ENCODE measurements at places on chromosomes 5 and 9.

GRCh38 chr5:15496886-15497285 lies 3.1 kb upstream of the FBXL7 start:
- H3K27ac ChIP-seq = no peak overlapping the region
- peaks cover 24% of the 10 kb centered on the region for H3K27me3 ChIP-seq
- no peaks in the 10 kb centered on the region for H3K4me1 ChIP-seq
- peaks cover 3% of the 10 kb centered on the region for H3K36me3 ChIP-seq
- DNase-seq = no peak

- no peaks in the 10 kb centered on the region for H3K36me3 ChIP-seq
- H3K27me3 ChIP-seq = peaks cover 55% of the 10 kb centered on the region
- H3K4me3 ChIP-seq = no peak overlapping the region
- DNase-seq = no peak
- H3K27ac ChIP-seq = no peak overlapping the region
These were observed 39.8 kb upstream of the KCNMB1 start for GRCh38 chr5:170429014-170429413.

DNA sequence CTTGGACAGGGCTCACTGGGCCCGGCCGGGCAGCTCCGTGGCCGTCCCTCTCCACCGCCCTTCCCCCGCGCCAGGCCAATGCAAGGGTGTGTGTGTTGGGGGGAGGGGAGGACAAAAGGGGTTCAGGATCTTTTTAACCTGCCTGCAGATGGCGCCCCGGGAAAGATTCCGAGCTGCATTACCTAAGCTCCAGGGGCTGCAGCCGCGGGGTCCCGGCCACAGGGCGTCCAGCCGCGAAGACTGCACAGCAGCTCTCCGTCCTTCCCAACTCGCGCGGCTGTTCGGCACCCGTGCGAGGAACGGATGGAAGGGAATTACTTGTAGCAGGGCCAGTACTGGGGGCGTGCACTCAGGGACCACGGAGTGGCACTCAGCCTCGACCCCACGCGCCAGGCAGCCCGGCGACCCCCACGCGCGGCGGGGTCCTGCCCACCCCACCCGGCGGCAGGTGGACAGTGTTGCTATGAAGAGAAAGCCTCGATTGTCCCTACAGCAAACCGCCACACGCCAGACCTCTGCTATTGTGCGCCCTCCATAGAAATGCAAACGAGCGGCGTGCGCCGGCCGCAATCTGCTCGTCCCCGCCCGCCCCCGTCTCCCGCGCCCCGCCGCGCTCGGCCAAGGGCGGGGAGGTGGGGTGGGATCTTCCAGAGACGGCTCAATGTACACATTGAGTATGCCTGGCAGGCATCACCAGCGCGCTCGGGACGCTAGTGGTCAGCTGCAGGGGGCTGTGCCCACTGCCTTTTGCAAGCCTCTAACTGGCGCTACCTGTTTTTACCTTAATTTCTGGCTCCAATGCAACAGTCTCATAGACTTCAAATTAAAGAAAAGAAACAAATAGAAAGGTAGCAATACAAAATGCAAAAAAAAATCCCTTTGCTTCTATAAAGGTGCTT lies 796 bp upstream of the GADD45G start:
- no peaks in the 10 kb centered on the region for H3K36me3 ChIP-seq
- H3K4me3 ChIP-seq = peak overlapping the region; percentile 95
- DNase-seq = peak; percentile 27
- peak overlapping the region; percentile 91 for H3K27ac ChIP-seq
- peaks cover 21% of the 10 kb centered on the region for H3K4me1 ChIP-seq

- DNase-seq = no peak
- H3K27ac ChIP-seq = no peak overlapping the region
- no peak overlapping the region for H3K4me3 ChIP-seq
- no peaks in the 10 kb centered on the region for H3K36me3 ChIP-seq
- no peaks in the 10 kb centered on the region for H3K4me1 ChIP-seq
These were observed 29.9 kb downstream of the TLR4 start for GRCh38 chr9:117734082-117734481.

DNA sequence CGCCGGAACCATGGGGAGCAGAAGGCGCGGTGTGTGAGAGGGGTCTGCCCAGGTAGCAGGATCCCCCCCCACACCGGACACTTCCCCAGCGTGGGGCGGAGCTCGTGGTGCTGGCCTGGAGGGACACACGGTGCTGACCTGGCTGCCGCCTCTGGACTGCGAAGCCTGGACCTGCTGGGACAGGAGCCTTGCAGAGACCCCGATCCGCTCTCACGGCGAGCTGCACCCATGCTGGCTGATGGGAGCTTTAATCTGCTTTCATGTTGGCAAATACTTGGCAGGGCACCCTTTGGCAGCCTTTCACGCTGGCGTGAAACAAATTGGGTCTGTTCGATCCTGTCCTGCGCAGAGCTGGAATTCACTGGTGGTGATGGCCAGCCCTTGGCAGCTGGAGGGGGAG lies 7.4 kb downstream of the NKD2 start:
- no peak overlapping the region for H3K27ac ChIP-seq
- H3K27me3 ChIP-seq = peaks cover 20% of the 10 kb centered on the region
- no peaks in the 10 kb centered on the region for H3K36me3 ChIP-seq
- no peak overlapping the region for H3K4me3 ChIP-seq
- no peak for DNase-seq

GRCh38 chr5:57658018-57658417 lies 175.4 kb upstream of the ACTBL2 start:
- no peaks in the 10 kb centered on the region for H3K36me3 ChIP-seq
- H3K27ac ChIP-seq = no peak overlapping the region
- H3K4me3 ChIP-seq = no peak overlapping the region

- H3K4me1 ChIP-seq = peaks cover 43% of the 10 kb centered on the region
- H3K36me3 ChIP-seq = no peaks in the 10 kb centered on the region
- no peaks in the 10 kb centered on the region for H3K27me3 ChIP-seq
These were observed 58.4 kb downstream of the MLLT3 start for GRCh38 chr9:20563917-20564316.

DNA sequence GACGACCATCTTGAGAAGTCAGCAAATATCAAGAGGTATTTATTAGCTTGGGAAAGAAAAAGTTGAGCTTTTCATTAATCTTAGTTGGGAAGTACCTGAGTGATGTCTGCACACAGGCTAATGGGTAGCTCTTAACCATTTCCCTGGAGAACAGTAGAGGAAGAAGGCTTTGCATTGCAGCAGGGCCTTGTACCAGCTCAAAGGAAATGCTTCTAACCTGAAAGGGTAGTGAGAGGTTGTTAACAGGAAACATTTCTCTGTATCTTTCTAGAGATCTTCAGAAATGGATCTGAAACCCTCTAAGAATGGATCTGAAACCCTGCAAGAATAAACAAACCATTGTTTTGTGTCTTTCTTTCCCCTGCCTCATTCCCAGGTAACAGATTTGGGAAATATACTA lies 393.3 kb downstream of the PLK2 start:
- H3K27me3 ChIP-seq = no peaks in the 10 kb centered on the region
- no peak overlapping the region for H3K4me3 ChIP-seq
- no peak for DNase-seq
- no peaks in the 10 kb centered on the region for H3K4me1 ChIP-seq
- H3K36me3 ChIP-seq = no peaks in the 10 kb centered on the region

DNA sequence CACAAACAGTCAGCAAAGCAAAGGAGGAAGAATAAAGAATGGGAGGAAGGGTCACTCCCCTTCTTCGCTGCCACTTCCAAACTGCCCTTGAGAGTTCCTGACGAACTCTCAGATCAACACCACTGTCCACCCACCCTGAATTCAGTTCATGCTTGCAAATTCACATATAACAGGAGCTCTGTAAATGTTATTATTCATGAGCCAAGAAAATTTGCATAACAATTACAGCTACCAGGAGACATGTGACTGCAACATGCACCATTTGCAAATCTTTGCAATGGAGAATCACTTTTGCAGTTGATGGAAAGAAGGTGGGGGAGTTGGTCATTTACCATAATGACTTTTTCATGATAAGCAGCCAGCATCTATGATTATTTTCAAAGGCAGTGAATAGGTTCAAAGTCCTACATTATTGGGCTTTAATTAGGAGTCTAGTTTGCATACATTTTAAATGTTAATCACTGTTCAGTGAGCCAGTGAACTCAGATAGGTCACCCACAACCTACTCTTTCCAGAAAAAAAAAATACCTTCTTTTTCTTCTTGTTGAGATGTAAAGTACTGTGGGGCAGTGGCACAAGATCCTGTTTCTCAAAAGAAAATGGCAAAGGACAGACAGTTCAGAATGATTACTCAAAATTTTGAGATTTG lies 149.7 kb downstream of the CAAP1 start:
- no peak for DNase-seq
- no peak overlapping the region for H3K4me3 ChIP-seq
- no peaks in the 10 kb centered on the region for H3K36me3 ChIP-seq
- peaks cover 13% of the 10 kb centered on the region for H3K27me3 ChIP-seq

DNA sequence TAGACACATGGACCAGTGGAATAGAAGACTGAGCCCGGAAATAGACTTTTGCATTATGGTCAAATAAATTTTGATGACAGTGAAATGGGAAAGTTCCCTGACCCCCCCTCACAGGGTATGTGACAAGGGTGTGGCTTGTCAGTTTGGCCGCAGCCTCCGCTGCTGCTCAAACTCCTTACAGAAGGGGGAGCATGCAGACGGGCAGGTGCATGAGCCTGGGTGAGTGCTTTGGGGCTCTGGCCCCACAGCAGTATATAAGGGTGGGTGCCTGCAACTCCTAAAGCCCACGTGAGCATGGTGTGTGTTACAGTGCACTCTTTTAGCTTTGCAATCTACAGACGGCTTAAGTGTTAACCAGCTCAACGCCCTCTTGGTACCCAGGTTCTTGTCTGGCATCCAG lies 21.9 kb upstream of the CAPSL start:
- H3K27me3 ChIP-seq = peaks cover 44% of the 10 kb centered on the region
- H3K4me3 ChIP-seq = no peak overlapping the region
- H3K36me3 ChIP-seq = no peaks in the 10 kb centered on the region
- DNase-seq = no peak

- H3K27ac ChIP-seq = no peak overlapping the region
- DNase-seq = no peak
- no peaks in the 10 kb centered on the region for H3K36me3 ChIP-seq
- H3K4me3 ChIP-seq = no peak overlapping the region
- peaks cover 6% of the 10 kb centered on the region for H3K4me1 ChIP-seq
These were observed 17.2 kb upstream of the RGS3 start for GRCh38 chr9:113446323-113446740.

- H3K4me1 ChIP-seq = peaks cover 3% of the 10 kb centered on the region
- H3K4me3 ChIP-seq = no peak overlapping the region
- no peak overlapping the region for H3K27ac ChIP-seq
- DNase-seq = no peak
- no peaks in the 10 kb centered on the region for H3K36me3 ChIP-seq
These were observed 43.9 kb upstream of the ICE1 start for GRCh38 chr5:5378531-5378930.

DNA sequence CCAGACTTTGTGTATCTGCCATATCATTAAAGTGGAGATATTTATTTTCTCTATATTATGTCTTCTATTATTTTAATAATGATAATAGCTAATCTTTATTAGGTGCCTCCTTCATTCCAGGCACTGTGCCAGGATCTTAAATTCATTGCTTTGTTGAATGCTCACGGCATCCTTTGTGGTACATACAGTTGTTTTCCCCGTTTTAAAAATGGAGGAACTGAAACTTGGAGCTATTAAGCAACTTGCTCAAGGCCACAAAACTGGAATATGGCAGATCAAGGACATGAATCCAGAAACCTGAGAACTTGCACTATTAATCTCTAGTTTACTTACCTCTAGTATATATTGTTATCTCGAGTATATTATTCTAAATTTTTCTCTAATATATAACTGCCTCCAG lies 41.5 kb upstream of the PPP3R2 start:
- H3K27me3 ChIP-seq = peaks cover 10% of the 10 kb centered on the region
- H3K27ac ChIP-seq = no peak overlapping the region
- H3K4me3 ChIP-seq = no peak overlapping the region
- DNase-seq = no peak
- peaks cover 2% of the 10 kb centered on the region for H3K36me3 ChIP-seq

Data from T-helper 17 cell (primary cell).